AG20443 (cell line): ENCODE measurements at places on chromosomes 16 and 17.

DNA sequence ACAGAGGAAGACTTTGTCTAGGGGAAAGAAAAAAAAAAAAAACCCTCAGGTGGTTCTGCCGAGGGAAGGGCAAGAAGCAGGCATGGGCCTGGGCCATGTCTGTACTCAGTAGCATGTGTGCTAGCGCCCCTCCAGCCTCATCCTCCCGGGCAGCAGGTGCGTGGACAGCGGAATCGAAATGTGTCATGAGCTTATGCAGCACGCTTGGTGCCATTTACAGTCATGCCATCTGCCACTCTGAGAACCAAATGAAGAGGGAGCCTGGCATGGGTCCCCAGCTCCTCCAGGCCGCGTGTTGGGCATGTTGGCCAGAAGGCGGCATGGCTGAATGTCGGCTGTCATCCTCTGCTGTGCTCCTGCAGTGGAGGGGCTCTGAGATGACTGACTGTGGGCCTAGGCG, 31.4 kb downstream of the CRAMP1 start:
- DNase-seq: no peak

DNA sequence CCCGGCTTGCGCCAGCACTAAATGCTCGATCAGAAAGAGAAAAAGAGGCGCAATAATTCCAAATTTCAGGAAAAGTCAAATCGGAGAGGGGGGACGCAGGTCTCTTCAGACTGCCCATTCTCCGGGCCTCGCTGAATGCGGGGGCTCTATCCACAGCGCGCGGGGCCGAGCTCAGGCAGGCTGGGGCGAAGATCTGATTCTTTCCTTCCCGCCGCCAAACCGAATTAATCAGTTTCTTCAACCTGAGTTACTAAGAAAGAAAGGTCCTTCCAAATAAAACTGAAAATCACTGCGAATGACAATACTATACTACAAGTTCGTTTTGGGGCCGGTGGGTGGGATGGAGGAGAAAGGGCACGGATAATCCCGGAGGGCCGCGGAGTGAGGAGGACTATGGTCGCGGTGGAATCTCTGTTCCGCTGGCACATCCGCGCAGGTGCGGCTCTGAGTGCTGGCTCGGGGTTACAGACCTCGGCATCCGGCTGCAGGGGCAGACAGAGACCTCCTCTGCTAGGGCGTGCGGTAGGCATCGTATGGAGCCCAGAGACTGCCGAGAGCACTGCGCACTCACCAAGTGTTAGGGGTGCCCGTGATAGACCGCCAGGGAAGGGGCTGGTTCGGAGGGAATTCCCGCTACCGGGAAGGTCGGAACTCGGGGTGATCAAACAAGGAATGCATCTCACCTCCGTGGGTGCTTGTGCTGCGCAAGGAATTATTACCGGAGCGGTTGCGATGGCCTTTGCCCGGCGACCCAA, 4.0 kb upstream of the DLX4 start:
- DNase-seq: no peak

DNA sequence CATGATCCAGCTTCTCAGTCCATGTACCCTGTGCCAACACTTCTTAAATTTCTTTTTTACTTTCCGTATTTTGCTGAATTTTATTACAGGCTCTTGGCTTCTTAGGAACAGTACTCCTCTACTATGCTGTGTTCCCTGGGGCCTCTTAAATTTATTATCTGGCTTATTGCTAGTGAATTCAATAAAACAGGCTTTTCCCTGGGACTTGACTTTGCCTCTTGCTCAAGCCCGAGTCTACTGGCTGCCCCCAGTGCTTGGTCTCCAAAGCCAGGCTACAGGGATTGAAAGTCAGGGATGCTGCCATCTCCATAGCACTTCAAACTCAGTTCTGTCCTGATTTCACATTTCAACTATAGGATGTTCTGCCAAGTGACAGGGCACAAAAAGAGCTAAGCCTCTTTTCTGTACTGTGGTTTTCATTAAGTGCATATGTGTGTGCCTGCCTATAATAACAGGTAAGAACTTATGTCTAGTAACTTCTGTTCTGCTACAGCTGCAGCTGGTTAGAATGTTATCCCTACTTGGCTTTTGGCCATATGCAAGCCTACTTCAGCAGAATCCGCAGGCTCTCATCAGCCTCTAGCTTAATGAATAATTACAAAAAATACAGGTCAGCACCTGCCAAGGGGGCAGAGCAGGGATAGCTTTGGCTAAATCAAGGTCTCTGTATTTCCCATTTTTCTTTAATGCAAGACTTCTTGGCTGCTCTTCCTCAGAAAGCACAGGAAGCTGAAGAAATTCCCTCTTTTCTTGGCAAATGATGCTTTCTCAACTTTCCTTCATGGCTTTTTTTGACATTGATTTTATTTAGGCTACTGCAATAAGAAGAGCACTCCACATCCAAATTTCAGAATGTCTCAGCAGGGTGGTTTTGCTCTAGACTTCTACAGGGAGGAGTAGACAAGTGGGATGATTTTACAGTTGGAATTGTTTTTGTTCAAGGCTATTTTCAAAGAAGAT, 8.2 kb downstream of the FAM20A start:
- DNase-seq: peak; percentile 24

GRCh38 chr16:11066261-11066870, 122.0 kb downstream of the CLEC16A start:
- DNase-seq: no peak
